NCI-H2081 treated with DMSO at 0.1 percent for 48 hours (cell line): ENCODE measurements at places on chromosomes 6 and 20.

DNA sequence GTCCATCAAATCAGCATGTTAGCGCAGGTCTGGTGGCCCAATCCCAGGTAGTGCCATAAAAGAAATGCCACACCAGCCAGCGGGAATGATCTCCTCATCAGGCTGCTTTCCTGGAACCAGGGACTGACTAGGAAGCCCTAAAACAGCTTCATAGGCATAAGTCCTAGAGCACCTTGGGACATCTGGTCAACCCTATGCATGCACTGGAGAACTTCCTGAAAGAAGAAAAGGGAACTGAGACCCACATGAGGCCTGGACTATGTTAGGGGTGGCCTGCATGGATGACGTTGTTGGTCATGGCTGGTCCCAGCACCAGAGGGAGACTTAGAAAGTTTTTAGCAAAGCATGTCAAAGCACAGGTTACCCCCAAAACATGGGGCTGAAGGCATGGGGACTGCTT lies 7.6 kb upstream of the KCNK16 start:
- DNase-seq, result no peak

- no peak for DNase-seq
Observed at GRCh38 chr6:147043994-147044477, 160.2 kb upstream of the STXBP5 start.

GRCh38 chr6:75349262-75349984 lies 64.8 kb upstream of the TMEM30A start:
- DNase-seq, result no peak

GRCh38 chr20:18802012-18802634 lies 11.5 kb upstream of the SCP2D1 start:
- no peak for DNase-seq

GRCh38 chr6:25217302-25217701 lies 61.9 kb upstream of the CARMIL1 start:
- DNase-seq, result no peak
